Foreskin fibroblast (primary cell): ENCODE measurements at places on chromosomes 4 and X.
A peak's percentile ranks its signal among the peaks of the same experiment; 100 is the strongest.

DNA sequence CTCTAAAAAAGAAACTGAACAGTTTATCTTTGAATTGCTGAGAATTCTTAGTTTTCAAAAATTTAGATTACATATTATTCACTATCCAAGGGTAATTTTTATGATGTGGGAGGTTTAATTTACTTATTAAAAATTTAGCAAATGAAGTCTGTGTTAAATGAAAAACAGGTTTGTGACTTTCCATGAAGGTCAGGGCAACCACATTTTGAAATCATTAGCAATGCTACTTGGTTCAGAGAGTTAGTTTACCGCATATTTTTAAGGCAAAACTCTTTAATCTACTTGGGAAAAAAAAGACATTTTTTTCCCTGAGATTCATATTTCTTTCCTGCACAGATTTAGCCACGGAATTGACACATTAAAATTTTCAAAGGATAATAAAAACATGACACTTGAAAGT is 37.3 kb upstream of the PRSS12 start:
- DNase-seq: no peak

DNA sequence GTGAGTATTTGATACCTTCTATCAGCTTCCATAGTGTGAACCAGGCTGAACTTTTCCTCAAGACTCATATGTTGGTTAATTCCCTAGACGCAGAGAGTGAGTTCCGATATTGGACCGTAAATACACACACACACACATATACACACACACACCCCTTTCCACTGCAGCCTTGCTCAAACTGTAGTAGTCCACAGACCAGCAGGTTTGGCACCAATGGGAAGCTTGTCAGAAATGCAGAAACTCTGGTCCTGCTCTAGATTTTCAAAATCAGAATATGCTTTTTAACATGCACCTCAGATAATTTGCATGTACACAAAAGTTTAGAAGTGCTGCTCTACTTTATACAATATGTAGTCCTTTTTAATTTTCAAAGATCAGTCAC is 27.6 kb upstream of the ZNF280C start:
- DNase-seq: no peak

DNA sequence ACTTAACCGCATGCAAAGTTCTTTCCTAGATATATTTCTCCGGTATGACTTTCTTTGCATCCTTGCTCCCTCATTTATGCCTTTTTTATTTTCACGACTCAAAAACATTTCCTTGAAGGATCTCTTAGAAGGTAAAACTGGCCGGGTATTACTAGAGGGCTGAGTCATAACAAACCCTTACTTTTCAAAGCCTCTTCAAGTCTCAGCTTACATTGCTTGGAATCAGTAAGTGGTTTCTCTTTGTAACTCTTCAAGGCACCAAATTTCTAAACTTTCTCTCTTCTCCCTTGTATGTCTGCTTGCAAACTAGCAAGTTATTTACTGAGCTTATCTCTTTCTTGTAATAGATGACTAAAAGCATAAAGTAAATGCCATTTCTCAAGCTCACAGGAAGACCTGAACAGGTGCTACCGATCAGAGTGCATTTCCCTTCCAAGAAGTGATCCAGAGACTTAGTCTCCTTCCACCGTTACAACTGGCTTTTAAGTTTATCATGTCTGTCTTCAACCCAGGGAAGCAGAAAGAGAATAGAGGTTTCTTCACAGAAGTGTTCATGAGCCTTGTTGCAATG is 75.5 kb downstream of the ANXA10 start:
- DNase-seq: peak; percentile 19

- no peak for DNase-seq
Measured at GRCh38 chr4:152860046-152860445, 76.1 kb upstream of the FHDC1 start.

DNA sequence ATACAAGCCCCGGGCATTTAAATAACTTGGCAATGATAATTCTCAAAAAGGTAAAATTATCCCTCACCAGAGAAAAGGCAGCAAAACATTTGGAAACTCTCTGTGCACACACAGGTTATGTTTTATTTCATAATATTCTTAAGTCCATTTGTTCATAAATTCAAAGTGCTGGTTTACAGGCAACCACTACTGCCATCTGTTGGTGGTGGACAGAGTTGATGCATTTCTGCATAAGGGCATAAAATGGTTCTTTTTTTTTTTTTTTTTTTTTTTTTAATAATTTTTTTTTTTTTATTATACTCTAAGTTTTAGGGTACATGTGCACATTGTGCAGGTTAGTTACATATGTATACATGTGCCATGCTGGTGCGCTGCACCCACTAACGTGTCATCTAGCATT is 31.5 kb upstream of the IL21 start:
- DNase-seq: peak; percentile 54

DNA sequence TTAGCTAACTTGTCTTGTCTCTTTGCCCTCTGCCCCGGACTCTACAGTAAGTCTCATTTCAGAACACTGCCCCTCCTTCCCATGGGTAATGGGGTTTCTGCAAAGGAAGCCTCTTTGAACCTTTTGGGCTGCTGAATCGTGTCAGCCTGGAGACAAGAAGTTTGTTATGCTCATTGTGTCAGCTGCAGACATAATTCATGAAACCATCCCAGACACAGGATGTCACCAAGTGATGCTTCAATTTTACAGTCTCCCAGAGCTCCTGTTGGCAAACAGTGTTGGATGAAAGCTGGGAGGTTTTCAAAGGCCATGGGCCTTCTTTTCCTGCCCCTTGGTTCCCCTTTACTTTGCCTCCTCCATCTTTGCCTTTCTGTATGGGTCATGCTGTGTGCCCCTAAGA is 223.1 kb upstream of the TAPT1 start:
- DNase-seq: no peak

GRCh38 chr4:41933997-41934503 is 1.2 kb upstream of the TMEM33 start:
- DNase-seq: no peak

DNA sequence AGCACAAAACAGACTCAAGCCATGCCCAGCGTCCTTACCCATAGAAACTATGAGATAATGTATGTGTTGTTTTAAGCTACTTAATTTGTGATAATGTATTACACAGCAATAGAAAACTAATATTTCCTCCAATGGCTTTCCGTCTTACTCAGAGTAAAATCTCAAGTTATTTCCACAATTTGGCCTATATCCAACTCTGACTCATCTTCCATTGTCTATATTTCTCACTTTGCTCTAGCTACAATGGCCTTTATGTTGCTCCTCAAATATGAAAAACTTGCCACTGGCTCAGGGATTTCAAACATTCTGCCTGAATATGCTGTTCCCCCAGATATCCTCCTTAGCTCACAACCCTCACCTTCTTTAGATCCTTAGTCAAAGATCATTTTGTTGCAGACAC is 31.6 kb downstream of the IQCM start:
- peak; percentile 39 for DNase-seq

GRCh38 chr4:30757357-30757756 is 37.2 kb downstream of the PCDH7 start:
- DNase-seq: peak; percentile 83

GRCh38 chrX:257681-258289 is 23.4 kb upstream of the PLCXD1 start:
- no peak for DNase-seq

- no peak for DNase-seq
Measured at GRCh38 chr4:8722556-8722955, 130.0 kb downstream of the CPZ start.

- peak; percentile 10 for DNase-seq
Measured at GRCh38 chr4:139454111-139455045, at the start of gene RAB33B. TSS of gene RAB33B (plus strand) at chr4:139454121. CDS start at chr4:139454196, 75 bp downstream.

DNA sequence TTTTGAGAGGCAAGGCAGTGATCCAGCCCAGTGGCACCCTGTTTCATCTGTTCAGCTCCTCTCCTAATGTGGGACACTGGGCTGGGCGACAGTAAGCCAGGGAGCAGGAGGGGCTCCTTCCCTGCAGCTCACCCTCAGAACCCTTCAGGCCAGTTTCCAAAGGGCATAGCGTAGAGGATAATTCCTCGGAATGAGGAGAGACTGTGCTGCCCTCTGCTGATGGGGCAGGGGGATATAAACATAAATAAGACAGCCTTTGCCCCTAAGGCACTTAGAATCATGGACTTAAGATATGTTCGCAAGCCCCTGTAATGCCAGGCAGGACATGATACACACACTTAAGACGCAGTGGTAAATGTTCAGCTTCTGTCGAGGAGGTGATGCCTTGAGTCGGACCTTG is 27.9 kb upstream of the ZNF185 start:
- DNase-seq: no peak

GRCh38 chr4:17008834-17009345 is 110.4 kb upstream of the LDB2 start:
- DNase-seq: no peak

DNA sequence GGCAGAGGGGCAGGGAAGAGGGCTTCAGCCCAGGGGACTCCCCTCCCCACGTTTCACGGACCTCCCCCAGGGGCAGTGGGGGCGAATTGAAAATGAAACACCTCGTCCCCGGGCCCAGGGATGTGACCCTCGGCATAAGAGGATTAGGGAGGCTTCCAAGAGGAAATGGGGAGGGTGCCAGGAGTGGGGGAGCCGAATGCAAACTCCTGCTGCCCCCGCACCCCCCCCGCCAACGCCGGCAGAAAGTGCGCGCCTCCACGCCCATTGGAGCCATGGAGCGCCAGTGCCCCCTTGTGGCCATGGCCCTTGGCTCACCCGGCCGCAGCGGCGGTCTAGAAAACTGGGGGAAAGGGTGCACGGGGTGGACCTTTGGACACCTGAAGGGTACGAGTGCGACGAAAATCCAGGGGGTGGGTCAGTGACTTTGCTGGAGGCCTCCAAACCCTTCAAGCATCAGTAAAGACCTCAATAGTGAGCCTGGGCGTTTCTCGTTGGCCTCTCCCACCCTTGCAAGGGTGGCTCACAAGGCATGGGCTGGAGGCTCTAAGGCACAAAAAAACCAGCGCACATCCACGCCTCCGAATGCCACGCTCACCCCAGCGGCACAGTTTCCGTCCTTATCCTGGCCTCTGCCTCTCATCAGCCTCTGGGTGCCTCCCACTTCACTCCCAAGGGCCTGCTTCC is 120.8 kb upstream of the PJA1 start:
- peak; percentile 60 for DNase-seq

DNA sequence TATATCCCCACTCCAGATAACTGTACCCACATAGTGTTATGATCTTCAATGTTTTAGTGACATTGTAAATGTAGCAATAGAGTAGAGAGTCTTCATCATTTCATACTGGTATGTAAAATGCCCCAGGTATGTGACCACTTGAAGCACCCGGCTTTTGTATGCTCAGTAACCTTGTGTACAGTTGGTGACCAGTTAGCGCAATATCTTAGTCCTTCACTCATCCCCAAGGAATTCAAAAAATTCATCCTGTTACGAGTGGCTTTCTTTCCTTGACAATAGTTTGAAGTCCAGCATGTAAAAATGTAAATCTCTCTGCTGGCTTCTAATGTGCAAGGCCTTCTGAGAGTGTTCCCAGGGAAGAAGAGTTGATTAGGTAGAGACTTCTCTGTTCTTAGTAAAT is 145.6 kb downstream of the ARX start:
- DNase-seq: peak; percentile 14

DNA sequence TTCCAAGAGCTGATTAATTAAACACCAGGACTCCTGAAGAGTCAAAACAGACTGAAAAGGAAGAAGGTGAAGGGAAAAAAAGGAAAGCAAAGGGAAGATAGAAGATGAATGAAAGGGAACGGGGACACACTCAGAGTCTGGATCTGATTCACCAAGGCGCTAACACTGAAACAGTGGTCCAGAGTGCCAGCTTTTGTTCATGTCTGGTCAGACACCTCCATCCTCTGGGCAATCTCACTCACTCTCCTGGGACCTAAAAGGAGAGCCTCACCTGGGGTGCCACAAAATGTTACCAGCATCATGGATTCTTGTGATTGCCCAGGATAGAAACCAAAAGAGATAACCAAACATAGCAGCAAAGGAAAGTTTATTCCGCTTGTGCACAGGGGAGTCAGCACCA is 120.3 kb upstream of the AFF2 start:
- DNase-seq: no peak

DNA sequence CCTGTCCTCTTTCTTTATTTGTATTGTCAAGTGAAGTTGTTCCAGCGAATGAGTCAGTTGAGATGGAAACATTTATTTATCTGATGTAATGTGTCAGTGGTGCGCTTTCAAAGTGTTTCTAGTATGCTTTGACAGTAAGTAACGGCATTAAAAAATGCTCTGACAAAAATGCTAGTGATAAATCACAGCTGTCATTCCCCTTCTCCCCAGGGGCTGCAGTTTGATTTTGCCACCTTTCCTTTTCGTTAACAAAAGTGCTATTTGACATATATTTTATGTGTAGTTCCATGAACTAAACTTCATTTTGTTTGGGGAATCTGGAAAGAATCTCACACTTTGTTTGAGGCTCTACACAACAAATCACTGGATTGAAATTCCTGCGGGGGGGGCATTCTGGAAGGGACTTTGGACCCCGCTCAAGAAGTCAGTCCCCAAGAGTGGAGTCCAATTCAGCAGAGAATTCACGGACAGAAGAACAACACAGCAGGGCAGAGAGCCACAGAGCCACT is 7.6 kb upstream of the TBC1D19 start:
- DNase-seq: peak; percentile 69

GRCh38 chrX:123773258-123773988 is 40.6 kb upstream of the THOC2 start:
- no peak for DNase-seq

DNA sequence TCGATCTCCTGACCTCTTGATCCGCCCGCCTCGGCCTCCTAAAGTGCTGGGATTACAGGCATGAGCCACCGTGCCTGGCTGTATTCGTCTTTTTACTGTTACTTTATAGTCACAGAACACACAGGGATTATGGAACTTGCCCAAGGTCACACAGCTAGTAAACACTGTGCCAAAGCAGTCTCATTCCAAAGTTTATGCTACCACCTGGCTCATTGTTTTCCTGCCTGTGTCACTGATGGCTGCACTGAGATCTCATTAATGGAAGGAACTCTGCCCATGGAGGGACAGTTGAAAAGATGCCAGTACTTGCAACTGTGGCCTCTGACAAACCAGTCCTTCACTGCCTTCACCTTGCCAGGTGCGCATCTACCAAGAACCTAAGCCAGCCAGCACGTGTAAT is 517.7 kb downstream of the BCOR start:
- no peak for DNase-seq

- DNase-seq: no peak
Measured at GRCh38 chrX:38649674-38650647, 88.6 kb downstream of the TSPAN7 start.

GRCh38 chrX:71178908-71179307 is 34.3 kb downstream of the NLGN3 start:
- DNase-seq: peak; percentile 80

DNA sequence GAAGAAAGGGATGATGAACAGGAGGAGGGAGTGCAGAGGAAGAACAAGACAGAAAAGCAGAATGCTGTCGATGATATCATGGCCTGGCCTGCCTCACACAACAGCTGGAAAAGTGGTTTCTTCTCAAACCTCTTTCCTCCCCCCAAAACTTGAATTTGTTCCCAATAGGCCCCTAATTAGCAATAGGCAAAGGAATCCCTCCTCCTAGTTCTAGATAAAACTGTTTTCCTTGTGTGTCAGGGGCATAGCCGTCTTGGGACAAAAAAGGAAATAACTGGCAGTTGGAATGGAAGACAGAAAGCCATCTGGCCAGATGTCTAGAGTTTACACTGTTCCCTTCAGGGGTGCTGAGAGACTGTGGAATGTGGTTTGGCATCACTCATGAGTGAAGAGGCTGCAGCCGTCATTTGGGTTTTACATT is 177.8 kb upstream of the C1QTNF7 start:
- no peak for DNase-seq

- DNase-seq: no peak
Measured at GRCh38 chrX:41457613-41458192, 10.6 kb downstream of the NYX start.

GRCh38 chr4:105352826-105353225 is 121.0 kb downstream of the PPA2 start:
- peak; percentile 39 for DNase-seq
